ENCODE measurements at places on chromosomes 4 and X.

DNA sequence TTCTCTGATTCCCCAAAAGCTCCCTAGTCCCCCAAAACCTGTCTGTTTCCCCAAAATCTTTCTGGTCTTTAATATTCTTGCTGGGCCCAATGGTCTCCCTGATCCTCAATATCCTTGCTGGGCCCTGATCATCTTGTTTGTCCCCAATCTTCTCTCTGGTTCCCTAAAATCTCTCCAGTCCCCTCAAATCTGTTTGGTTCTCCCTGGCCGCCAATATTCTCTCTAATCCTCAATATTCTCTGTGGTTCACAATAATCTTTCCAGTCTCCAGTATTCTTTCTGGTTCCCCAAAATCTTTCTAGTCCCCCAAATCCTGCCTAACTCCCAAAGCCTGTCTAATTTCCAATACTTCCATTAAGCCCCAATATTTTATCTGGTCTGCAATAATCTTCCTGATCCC lies 18.5 kb downstream of the P2RY8 start:
- no peak for DNase-seq

DNA sequence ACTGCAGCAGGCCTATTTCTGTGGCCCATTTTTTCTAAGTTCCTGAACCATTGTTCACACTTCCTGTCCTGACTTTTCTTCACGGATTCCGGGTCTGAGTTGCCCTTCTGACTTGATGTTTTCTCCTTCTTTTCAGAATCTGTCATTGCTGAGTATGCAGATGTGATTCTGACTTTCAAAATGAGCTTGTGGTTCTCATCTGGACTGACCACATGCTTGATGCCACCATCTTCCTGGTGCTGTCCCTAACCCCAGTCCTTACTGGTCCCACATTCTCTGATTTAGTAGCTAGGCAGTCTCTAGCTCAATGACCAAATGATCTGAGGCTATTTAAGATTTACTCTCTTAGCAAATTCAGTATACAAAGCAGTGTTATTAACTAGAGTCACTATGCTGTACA lies 822.3 kb upstream of the TENM3 start:
- no peak for DNase-seq

DNA sequence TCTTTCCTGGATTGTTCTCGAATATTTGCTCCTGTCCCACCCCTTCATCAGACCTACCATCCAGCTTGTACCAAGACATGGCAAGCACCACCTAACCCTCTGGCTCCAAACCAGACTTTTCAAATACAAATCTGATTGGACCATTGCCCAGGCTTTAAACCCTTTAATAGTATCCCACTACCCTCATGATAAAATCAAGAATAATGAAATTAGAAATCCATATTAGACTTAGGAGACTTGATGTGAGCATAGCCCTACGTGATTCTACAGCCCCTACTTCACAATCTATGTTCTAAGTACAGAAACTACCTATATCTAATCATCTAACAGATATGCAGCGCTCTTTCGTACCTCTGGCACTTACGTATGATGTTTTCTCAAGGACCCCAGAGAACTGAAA lies 375.2 kb upstream of the CPEB2 start:
- no peak for DNase-seq

DNA sequence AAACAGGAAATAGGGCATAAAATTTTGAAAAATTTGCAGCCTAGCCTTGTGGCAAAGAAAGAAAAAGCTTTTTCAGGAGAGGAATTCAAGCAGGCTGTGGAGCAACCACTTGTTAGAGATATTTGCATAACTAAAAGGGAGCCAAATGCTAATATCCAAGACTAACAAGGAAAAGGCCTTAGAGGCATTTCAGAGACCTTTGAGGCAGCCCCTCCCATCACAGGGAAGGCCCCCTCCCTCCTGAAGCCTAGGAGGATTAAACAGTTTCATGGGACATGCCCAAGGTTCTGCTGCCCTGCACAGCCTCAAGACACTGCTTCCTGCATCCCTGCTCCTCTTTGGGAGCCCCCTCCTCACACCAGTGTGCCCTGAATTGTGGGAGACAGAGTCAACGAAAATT lies 275.4 kb upstream of the SFRP2 start:
- DNase-seq = no peak

- DNase-seq = no peak
Observed at GRCh38 chrX:19515615-19516105, 352 bp upstream of the MAP3K15 start.

DNA sequence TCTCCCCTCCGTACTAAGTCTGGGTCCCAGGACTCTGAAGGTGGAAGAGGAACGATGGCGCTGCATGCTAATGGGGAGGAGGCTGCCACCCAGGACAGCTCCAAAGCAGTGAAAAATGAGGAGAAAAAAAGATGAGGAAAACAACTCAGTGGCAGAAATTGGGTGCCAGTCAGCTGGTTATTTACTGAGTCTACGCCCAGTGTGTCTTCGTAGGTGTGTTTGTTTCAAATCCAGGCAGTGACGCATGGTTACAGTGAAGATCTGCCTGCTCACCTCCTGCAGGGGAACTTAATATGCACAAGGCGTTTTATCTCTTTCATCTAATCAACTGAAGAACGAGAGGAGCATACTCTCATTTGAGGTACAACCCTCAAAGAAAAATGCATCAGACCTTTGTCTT lies 70.9 kb upstream of the FBXW7 start:
- DNase-seq = no peak

DNA sequence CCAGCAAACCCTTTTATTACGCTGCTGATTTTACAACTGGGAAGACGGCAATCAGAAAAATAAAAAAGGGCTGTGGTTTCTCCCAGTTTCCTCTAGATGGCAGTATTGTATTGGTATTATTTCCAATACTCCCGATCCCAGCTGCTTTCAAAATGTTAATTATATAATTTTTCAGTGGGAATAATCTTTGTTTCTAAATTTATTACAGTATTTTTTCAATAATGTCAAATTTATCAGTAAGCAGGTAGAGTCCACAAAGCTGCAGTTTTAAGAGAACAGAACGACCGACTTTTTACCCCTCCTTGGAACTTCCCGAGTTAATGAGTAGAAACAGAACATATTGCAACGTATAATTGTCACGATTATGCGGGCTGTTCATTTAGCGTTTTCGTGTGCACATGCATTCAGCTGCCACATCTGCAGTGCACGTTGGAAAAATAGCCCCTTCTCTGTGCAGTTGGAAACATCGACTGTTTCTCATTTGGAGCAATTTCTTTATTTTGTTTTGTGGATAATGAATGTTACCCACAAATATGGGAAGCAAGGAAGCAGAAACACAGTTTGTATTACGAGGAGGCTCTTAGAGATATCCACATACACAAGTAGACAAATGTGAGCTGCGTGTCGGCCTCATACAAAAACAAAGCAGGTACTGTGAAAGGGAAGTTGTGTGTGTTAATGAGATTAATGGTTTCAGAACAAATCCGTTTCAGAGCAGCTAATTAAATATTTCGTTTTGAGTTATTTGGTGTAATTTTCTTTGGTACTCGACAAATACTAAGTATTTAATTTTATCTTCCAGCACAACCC lies 188.0 kb downstream of the STIM2 start:
- peak; percentile 35 for DNase-seq

DNA sequence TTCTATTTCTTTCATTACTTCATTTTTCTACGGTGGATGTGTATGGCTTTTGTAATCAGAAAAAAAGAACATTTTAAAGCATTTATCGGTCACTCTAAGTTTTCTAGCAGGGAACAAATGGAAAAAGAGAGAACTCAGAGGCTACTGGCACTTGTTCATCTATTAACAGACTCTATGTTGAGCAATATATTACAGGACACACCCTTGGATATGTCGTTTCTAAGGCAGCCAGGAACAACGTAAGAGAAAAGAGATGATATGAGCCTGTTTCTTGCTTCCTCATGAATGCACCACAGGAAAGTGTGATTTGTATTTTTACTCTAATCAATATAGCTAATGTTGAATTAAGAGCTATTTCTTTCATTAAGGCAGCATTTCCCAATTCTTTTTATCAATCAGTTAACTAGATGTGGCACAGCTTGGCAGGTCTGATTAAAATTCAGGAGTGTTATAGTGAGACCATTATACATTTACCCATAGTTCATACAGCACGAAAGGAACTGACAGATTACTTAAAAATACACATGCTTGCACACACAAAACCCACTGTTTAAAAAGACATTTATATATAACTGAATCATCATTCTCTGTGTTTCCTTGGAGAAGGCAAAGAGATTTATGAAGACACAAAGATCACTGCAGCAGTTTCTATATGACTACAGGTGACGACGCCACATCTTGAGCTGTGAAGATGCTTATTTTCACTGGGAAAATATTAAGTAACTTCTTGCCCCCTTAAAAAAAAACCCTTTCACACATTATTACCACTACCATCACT lies 13.0 kb downstream of the RAB9B start:
- no peak for DNase-seq

- no peak for DNase-seq
Observed at GRCh38 chr4:112329672-112330375, 32.7 kb downstream of the ALPK1 start.

DNA sequence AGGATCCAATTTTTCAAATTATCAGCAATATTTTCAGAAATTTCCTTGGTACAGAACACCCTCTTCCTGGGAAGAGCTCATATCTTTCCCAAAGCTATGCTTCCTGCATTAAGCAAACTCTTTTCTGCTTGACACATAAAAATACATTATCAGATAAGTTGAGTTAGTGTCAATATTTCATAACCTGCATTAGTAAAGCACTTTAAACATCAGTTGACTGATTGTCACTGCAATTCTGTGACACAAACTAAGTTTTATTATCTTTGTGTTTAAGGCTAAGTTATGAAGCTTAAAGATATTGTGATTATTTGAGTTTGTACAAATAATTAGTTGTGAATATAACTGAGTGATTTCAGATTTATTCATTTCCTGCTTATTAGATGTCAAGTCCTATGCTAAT lies 1045.4 kb upstream of the GRID2 start:
- DNase-seq = no peak

DNA sequence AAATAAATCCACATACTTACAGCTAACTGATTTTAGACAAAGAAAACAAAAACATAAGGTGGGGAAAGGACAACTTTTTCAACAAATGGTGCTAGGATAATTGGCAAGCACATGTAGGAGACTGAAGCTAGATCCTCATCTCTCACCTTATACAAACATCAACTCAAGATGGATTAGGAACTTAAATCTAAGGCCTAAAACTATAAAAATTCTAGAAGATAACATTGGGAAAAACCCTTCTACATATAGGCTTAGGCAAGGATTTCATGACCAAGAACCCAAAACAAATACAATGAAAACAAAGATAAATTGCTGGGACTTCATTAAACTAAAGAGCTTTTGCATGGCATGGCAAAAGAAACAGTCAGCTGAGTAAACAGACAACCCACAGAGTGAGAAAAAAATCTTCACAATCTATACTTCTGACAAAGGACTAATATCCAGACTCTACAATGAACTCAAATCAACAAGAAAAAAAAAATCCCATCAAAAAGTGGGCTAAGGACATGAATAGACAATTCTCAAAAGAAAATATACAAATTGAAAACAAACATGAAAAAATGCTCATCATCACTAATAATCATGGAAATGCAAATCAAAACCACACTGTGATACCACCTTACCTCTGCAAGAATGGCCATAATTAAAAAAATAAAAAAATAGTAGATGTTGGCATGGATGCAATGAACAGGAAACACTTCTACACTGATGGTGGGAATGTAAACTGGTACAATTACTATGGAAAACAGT lies 14.1 kb upstream of the AFP start:
- peak; percentile 2 for DNase-seq

GRCh38 chrX:110966839-110967238 lies 129.2 kb upstream of the PAK3 start:
- no peak for DNase-seq

DNA sequence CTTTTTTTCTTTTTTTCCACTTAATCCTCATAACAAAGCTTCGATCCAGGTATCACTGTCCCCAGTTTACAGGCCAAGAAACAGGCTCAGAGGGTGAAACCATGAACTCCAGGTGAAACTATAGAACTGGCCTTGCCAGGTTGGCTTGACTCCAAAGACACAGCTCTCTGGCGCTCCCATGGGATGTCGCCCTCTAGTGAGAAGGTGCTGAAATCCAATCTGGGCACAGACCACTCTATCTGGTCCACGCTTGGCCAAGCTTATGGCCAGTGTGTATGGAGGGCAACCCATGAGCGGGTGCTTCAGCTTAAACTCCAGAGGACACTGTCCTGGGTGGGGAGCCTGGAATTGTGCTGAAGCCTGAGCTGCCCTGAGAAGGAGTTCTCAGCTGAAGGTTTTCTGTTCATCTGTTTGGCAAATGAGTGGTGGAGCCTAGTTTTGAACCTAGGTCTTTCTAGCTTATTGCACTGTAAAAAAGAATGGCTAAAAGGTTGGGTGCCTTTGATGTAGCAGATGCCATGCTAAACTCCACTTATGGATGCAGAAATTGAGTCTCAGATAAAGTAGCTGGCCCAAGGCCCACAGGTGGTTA lies 70.5 kb downstream of the SEL1L3 start:
- peak; percentile 40 for DNase-seq

GRCh38 chr4:104524591-104524990 lies 29.9 kb upstream of the CXXC4 start:
- no peak for DNase-seq

DNA sequence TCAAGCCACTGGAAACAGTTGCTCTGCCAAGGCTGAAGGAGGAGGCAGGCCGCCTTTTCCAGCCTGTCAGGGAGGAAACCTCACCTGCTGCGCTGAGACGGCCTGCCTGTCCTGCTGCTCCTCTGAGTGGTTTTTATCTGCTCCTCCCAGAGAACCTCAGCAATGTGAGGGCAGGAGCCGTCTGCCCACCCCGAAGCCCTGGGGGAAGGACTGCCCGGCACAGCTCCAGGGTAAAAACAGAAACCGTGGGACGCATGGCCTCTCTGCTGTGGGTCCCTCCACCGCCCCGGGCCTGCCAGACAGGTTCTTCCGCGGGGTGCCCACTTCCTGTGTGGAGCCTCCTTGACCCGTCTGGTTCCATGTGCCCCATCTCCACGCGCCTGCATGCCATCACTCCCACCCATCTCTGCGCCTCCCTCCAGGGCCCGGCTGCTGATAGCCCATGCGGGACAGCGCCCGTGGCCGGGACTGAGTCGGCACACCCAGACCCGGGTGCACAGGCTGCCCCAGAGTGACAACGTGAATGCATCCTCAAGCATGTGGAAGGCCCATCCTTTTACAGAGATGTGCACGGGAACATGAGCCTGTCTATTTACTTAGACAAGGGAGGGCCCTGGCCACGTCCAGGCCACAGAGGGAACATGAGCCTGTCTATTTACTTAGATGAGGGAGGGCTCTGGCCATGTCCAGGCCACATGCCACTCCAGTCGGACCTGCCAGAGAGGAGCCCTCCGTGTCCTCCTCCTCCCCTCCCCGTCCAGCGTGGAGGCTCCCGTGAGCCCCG lies 4.0 kb upstream of the SLC49A3 start:
- no peak for DNase-seq
